NT2/D1 (cell line): ENCODE measurements at places on chromosomes 7 and 10.

DNA sequence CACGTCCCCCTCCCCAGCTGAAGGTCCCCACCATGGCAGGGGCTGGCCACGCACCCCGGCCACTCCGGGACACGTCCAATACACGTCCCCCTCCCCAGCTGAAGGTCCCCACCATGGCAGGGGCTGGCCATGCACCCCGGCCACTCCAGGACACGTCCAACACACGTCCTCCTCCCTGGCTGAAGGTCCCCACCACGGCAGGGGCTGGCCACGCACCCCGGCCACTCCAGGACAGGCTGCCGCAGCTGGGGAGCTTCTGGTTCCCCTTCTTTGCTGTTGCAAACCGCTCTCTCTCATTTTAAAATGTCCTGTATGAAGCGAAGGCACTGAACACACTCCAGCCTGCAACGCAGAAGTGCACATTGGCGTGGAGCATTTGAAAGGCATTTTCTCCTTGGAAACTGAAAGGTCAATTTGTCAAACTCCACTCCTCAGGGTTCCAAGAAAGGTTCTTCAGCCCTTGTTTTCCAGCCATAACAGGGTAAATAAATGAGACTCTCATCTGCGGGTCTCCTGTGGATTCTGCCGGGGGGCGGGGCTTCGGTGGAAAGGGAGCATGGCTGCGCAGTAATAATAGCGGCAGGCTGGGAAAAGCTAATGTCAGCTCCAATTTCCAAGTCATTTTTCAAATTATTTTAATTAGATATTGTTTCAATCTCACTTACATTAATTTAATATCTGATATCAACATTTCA is 580.3 kb downstream of the DNAJB6 start:
- DNase-seq = no peak

- no peak for DNase-seq
These were observed 21.4 kb upstream of the AOC1 start for GRCh38 chr7:150830937-150831336.

GRCh38 chr10:126131341-126131740 is 235.0 kb downstream of the FANK1 start:
- DNase-seq = no peak

DNA sequence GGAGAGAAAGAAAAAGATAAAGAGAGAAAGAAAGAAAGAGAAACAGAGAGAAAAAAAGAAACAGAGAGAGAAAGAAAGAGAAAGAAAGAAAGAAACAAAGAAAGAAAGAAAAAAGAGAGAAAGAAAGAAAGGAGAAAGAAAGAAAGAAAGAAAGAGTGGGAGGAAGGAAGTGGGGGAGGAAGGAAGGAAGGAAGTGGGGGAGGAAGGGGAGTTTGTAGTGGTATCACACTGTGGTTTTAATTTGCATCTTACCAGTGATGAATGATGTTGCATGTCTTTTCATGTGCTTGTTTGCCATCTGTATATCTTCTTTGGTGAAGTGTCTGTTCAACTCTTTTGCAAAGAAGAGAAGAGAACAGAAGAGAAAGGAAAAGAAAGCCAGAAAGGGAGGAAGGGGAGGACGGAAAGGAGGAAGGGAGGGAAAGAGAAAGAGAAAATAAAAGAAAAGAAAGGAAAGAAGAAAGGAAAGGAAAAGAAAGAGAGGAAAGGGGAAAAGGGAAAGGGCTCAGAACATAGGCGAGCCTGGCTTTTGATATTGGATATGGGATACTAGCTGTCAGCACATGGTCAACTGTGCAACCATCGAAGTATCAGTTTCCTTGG is 79.2 kb upstream of the FRMD4A start:
- DNase-seq = no peak

DNA sequence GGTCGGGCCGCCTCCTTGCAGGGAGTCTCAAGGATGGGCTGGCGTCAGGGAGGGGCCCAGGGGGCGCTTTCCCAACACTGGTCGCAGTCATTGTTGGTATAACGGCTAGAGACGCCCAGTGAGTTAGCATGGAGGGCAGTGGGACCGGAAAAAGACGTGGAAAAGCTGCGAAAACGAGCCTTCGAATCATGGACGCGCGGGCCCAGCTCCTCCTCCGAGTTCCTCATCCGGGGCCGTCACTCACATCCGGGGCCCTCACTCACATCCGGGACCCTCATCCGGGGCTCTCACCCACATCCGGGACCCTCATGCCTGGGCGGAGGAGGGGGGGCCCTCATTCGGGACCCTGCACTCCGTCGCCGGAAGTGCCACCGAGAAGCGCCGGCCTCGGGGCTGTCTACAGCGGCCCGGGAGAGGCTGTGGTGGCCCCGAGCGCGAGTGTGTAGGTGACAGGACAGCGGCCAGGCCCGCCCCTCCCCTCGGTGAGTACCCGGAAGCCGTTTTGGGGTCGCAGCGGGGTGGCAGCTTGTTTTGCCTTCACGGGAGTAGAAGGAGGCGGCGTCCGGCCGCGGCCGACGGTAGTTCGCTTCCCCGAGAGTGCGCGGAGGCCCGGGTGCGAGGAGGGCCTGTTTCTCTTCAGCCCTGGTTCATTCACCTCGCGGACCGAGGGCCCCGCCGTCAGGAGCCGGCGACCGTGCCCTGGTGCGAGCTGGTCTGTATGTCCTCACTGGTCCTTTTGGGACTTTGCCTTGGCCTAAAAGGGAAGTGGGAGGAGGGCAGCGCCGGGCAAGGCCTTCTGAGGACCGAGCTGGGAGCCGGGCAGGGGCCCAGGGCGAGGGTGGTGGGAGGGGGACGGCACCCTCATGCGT is at the start of gene ZNF655:
Gene ZNF655 (plus strand): TSS at position 337 of the 869 bp plus-strand sequence. CDS start 1,918 bp downstream, outside the sequence.
- peak; percentile 92 for DNase-seq

DNA sequence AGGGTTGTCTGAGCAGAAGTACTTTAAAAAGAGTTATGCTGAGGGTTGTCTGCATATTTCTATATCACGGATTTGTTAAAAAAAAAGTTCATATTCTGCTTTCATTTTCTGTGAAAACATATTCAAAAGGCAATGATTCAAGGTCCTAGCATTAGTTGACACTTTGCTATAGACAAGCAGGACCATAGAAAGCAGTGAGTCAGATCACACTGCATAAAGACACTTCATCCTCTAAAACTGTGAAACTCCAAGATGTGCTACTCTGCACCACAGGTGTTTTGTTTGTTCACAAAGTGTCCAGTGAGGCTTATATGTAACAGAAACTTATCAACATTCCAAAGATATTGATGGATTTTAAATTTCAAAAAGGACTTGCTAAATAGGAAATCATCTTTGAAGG is 47.0 kb downstream of the SPAM1 start:
- no peak for DNase-seq

- DNase-seq = no peak
These were observed 1.3 kb downstream of the PDZD8 start for GRCh38 chr10:117373823-117374505.

DNA sequence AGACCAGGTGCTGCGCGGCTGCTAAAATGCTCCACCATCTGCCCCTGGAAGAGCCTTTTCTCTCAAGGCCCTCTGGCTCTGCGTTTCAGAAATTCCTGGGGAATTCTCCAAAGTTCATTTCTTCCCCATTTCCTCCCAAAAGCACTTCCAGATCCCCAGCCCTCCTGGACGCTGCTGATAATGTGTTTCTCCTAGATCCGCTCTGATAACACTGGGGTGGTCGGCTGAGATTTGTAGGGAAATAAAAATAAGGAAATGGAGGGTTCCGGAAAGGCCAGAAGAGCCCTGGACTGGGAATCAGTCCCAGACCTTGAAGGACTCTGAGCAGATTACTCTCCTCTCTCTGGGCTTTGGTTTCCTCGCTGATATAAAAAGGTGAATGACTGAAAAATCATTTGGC is 28.1 kb downstream of the COL13A1 start:
- DNase-seq = no peak

DNA sequence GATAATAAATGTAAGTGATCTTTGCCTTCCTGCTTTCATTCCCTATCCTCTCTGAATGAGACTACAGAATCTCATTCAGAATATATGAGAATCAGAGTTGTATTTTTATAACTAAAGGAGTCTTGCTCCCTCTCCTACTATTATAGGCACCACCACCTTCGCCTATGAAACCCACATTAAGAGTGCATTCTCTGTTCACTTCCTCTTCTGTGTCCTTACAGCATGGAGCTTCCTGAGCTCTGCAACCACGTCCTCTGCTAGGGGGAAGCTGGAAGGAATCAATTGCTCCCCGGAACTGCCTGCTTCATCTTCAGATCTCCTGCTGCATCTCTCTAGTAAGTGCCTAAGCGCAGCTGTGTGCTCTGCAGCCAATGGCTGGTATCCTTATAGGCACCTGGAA is 820.7 kb downstream of the GRID1 start:
- DNase-seq = no peak

GRCh38 chr7:22858640-22859561 is 36.3 kb upstream of the TOMM7 start:
- no peak for DNase-seq

- no peak for DNase-seq
These were observed 72.7 kb downstream of the PTPRE start for GRCh38 chr10:127979566-127979965.
